ENCODE measurements at places on chromosomes 16 and 17.

DNA sequence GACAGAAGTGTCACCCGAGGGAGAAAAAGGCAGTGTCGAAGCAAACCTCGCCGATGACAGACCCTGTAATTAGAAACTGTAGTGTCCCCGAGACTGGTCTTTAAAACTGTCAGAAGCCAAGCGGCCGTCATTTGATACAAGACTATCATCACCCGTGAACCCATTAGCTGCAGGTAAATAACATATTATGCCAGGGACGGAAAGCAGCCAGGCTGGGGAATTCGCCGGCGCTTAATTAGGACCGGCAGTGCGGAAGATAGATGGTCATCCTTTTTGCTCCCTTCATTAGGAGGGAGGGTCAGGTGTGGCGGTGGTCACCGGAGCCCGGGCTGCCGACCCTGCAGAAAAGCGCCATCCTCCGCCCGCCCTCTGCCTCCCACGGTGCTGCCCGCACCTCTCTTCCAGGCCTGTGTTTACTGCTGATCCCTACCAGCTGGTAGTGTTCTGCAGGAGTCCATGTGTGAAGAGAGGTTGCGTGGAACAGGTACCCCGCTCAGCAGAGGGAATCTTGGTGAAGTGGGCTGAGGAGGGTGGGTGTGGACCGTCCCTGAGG lies 109.4 kb upstream of the GSE1 start:
- no peak for DNase-seq

GRCh38 chr16:20040011-20040410 lies 33.7 kb downstream of the GPR139 start:
- no peak for DNase-seq

DNA sequence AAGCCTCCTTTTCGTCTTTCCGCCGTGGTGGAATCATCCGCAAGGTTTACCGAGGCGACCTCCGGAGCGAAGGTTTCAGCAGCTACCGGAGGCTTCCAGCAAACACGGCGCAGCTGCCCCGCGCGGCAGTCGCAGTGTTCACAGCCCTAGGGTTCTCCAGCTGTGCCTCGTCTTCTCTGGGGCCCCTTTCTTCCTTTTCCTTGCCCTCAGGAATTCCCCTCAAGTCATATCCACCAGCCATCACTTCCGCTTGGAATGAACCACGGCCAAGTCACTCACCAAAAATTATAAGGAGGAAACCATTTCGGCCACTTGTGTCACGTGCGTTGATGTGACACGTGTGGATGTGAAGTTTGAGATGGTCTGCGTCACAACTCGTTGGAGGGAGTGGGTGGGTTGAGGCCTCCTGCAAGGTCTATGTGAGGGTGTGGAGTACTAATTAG lies 636 bp upstream of the ERN1 start:
- no peak for DNase-seq

- DNase-seq, result peak; percentile 70
Observed at GRCh38 chr17:64320613-64321553, 57.8 kb upstream of the TEX2 start.

DNA sequence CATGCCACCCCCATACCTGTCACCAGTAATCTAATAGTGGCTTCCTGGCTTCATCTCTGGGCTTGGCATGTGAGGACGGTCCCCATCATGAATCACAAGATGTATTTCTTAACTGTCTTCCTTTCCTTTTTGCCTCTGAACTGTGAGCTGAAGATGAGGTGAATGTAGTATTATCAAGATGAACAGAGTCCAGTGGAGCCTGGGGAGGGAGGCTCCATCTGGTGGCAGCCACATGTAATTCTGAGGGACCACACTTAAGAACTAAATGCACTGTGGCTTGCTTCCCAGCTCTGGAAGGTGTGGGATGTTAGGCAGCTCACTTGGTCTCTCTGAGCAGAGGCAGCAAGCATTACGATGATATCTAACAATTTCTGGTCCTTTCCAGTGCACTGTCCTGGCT lies 354.9 kb upstream of the ASIC2 start:
- no peak for DNase-seq

DNA sequence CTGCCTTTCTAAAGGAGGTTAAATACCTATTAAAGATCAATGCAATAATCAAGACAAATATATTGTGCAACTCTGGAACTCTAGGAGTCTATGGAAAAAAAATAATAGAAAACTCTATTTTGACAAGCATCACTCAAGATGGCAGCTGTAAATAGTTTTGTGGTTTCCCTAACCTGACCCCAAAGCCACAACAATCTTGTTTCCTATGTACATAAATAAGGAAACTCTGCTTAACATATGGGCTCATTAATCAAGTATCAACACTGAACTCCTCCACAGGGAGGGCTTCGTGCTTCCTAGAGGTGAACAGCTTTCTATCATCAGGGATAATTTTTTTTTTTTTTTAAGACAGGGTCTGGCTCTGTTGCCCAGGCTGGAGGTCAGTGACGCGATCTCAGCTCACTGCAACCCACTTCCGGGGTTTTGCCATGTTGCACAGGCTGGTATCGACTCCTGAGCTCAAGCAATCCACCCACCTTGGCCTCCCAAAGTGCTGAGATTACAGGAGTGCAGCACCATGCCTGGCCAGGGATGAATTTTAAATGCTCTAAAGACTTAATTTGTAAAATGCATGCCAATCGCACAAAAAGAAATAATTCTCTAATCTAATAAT lies 42.5 kb downstream of the ARHGAP17 start:
- no peak for DNase-seq

DNA sequence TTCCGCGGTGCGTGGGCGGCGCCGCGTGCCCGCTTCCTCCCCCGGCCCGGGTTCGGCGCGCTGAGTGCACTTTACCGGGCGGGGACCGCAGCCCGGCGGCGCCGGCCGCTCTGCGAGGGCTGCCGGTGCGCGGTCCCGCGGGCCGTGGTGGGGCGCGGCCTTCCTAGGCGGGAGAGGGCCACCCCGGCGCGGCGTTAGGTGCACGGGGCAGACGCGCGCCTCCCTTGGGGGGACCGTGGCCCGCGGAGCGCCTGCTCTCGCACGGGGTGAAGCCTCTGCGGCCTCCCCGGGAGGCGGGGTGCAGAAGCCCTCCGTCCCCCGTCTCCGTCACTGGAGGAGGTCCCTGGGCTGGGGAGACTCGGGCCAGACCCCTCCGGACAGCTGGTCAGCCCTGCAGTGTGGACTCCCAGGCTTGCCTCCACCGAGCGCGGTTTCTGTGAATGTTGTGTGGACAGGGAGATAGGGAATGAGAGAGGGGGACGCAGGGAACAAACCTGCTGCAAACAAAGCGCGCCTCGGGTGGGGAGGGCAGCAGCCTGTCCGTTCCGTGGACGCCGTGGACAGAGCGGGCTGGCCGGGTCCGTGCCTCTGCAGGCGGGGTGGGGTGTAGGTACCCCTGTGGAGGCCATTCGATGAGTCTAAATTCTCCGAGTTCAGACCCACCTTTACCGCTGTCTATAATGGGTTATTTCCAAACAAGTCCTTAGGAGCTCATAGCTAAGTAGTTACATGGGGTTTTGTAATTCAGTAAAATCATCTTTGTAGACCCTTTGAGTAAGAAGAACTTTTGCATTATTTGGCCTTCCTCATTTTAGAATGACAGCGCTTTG lies 721 bp downstream of the TBCD start:
- DNase-seq, result no peak

DNA sequence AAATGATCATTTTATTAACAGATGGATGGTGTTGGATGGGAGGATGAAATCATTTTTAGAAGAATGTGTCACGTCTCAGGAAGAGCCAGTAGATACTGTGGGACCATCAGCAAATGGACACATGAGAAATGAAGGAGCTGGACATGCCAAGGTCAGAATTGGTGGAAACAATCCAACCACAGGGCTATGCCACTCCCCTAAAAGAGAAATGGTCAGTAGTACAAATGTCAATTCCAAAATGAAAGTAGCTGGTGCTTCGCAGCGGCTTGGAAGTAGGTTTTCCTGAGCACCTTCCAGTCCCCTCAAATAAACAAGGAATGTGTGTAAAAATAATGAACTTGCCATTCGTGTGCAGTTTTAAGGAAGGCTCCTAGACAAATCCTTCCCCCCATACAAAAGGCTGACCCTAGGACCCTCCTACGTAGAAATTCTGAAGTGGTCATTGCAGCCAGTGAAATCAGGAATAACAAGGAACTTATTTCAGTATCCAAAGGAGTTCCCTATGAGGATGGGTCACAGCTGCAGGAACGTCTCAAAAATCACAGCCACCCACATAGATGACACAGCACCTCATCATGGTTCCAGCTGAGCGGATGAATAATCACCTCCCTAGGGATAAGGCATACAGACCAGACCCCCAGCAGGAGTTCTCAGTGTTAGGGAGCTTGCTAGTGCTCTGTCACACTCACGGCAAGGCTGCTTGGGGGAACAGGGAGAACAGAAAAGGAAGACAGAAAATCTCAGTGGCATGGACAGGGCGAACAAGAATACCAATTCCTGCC lies 239.2 kb downstream of the HS3ST3A1 start:
- DNase-seq, result no peak

- no peak for DNase-seq
Observed at GRCh38 chr17:44155488-44155887, 13.8 kb downstream of the HROB start.

- DNase-seq, result no peak
Observed at GRCh38 chr17:83000738-83001137, 78.7 kb upstream of the METRNL start.

- DNase-seq, result no peak
Observed at GRCh38 chr17:60354223-60354622, 37.7 kb downstream of the USP32 start.

DNA sequence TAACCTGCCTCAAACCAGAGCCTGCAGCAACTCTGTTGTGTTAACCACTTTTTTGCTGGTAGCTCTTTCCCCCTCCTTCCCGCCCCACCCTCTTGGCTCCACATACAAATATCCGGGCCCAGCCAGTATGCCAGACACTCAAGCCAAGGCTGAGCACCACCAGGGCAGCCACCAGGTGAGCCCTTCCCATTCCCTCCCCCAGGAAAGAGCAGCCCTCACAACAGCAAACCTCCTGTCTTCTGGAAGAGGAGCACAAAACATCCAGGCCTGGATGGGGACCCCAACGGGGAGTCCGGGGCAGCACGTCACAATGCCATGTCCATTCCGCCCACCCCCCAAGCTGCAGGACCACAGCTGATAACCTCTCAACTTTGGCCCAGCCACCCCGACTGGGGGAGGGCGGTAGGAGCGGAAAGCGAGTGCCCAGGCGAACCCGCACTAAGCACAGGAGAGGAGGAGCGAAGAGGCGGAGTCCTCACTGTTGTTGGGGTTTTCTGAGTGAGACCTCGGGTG lies 757 bp downstream of the ORMDL3 start:
- no peak for DNase-seq

GRCh38 chr16:83969771-83970429 lies 1.9 kb downstream of the NECAB2 start:
- no peak for DNase-seq

DNA sequence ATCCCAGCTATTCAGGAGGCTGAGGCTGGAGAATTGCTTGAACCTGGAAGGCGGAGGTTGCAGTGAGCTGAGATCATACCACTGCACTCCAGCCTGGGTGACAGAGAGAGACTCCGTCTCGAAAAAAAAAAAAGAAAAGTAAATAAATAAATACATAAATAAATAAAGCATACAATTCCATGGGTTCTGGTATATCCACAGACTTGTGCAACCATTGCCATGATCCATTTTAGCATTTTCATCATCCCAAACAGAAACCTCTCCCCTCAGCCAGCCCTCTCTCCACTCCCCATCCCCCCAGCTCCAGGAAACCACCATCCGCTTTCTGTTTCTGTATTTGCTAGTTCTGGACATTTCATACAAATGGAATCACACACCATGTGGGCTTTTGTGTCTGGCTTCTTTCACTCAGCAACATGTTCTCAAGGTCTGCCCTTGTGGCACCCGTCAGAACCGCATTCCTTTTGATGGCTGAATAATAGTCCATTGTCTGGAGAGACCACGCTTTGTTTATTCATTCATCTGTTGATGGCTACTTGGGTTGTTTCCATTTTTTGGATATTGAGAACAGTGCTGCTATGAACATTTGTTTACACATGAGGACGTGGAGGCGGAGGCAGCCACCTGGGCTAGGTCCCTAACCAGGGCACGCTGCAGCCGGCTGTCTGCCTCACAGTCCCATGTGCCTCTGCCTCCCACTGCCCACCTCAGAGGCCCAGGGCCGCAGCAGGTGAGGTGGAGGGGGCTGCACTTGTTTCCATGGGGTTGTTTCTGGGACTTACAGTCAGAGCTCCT lies 76.2 kb downstream of the NT5M start:
- DNase-seq, result no peak

GRCh38 chr16:20940871-20941635 lies 40.5 kb downstream of the LYRM1 start:
- no peak for DNase-seq

DNA sequence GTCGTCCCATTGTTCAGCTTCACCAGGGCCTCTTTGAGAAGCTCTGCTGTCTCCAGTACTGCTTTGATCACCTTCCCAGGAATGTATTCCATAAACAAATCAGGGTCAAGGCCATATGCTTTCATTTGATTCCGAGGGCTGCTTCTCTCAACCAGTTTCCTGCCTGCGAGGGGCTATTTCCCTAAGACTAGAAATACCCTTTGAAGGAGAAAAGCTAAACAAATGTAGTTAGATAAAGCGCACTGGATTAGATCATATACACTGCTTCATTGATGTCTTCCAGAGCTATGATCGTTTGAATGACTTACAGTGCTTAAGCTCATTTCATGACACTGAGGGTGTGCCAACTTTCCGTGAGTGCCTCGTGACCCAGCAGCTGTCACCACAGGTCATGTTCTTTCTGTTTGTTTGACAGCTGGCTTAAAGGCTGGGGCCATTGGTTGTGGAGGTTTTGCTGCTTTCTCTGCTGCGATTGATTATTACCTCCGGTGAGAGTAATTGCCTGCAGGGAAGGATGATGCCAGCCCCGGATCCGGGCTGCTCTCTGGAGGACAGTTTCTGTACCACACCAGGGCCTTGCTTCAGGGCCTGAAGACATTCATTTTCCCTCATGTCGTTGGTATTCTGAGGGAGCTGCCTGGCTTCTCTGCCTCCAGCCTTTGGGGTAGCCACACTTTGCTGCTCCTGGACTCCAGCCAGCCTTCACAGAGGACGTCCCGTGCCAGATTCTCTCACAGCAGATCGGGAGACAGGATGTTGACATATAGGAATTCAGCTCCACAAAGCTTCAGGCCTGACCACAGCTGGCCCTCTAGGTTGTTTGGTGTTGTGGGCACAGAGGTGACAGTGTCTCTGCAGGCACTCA lies 3.9 kb downstream of the TIMM22 start:
- DNase-seq, result peak; percentile 18

- DNase-seq, result no peak
Observed at GRCh38 chr16:13084331-13084730, 182.9 kb downstream of the SHISA9 start.

Measured in DMS 273 treated with DMSO at 0.1 percent for 48 hours (cell line).